ENCODE measurements at places on chromosomes 1 and 21.
A peak's percentile ranks its signal among the peaks of the same experiment; 100 is the strongest.

DNA sequence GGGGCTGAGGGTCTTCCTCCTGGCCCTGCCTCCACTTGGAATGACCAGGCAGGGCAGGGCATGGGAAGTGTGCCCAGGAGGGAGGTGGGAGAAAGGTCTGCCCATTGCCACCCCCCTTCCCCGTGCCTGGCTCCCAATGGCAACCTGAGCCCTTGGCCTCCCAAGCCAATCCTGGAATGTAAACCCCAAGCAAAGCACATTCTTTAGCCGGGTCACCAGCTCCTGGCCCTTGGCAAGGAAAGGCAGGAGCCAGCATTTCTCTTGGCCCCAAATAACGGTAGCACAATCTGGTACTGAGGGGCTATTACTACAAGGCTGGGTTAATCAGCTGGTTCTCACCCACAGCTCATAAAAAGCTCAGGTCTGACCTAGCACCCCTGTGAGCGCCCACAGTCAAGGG is 6.9 kb upstream of the NUAK2 start:
- DNase-seq: no peak

DNA sequence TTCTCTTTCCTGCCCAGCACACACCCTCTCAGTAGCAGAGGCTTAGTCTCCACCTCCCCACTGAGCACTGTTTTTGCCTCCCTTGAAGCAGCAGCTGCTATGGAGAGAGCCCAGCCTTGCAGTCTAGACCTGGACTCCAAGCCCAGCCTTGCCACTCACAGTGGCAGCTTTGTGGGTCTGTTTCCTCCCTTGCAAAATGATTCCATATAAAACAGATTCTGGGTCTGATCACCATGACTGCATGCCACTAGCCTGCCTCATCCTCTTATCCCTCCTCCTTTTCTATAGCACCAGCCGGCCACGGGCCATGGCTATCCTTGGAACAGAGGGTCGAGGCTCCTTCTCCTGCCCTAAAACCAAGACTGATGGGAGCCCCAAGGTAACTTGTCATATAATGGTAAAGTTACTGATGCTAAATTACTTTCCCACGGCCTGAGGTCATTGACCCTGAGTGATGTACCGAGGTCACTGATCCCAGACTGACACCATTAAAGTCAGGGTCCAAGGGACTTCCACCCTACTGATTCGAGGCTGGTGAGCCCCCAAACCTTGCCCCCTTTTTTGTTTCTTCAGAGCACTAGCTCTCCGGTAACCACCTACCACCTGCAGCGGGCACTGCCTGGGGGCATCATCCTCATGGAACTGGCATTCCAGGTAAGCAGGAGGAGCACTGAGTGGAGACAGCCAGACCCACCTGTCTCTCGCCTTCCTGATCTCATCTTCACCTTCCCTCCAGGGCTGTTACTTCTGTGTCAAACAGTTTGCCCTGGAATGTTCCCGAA is 7.9 kb downstream of the HYI start:
- DNase-seq: no peak

DNA sequence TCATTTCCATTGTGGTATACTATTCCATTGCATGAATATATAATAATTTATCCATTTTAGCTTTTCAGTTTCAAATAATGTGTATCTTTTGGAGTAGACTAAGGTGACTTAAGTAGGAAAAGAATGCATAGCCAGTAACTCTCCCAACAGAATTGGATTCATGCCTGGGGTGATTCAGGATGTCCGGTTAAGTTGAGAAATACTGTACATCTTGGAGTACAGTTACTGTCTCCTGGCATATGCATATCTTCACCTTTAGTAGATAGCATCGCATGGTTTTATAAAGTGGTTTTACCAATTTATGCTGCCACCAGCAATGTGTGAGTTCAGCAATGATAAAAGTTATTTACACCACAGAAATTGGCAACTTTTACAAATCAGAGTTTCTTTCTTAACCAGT is 18.6 kb upstream of the SLC6A9 start:
- DNase-seq: peak; percentile 76

GRCh38 chr1:83954166-83954823 is 44.6 kb downstream of the TTLL7 start:
- DNase-seq: no peak

DNA sequence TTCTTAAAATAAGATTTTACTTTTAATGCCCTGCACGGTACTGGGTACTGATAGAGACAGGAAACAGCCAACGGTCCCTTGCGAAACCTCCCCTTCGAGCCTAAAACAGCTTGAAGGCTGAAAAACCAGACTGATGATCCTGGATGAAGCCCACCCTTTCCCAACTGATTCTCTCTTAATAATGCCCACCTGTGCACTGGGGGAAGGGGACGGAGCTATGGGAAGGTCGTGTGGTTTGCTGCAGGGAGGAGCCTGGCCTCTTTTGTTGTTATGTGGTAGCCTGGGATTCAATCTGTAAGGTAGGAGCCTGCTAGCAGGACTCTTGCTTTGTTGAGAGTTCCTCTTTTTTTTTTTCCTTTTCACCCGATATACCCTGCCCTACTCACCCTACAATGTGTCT is 25.6 kb downstream of the SAMSN1 start:
- DNase-seq: no peak

DNA sequence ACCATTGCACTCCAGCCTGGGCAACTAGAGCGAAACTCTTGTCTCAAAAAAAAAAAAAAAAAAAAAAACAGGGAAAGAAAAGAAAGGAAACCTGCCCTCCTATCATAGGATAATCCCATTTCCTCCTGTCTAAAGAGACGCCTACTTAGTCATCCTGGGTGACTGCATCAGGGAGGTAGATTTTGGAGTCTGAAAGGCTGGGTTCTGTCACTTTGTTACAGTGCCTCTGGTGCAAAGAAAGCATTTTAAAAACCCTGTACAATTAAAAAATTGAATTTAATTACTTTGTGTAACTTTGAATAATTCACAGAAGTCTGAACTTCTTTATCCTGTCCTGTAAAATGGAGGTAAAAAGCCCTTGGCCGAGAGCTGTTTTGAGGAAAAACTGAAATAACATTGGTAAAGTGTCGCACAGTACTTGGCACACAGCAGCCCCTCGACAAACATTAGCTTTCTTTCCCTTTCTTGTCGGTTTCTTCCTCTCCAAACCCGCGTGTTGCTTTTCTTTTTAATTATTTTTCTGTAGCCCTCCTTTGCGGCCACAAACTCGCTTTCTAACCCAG is 657 bp upstream of the HDAC1 start:
- peak; percentile 70 for DNase-seq

DNA sequence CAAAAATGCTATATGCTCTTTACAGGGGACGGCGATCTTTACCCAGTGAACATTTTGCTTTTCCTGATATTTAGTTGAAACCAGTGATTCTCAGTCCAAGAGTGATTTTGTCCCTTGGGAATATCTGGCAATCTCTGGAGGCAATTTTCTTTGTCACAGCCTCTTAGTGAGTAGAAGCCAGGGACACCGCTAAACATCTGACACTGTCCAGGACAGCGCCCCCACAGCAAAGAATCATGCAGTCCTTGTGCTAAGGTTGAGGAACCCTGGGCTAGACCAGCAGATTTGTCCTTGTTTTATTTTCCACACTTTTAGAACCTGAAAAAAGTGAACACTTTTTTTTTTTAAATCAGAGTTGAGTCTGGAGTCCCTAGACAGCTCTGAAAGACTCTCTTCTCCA is 13.1 kb downstream of the EVA1C start:
- DNase-seq: no peak

GRCh38 chr1:22838965-22839364 is 128.3 kb downstream of the EPHB2 start:
- no peak for DNase-seq

GRCh38 chr21:21018821-21019220 is 20.6 kb downstream of the NCAM2 start:
- no peak for DNase-seq

DNA sequence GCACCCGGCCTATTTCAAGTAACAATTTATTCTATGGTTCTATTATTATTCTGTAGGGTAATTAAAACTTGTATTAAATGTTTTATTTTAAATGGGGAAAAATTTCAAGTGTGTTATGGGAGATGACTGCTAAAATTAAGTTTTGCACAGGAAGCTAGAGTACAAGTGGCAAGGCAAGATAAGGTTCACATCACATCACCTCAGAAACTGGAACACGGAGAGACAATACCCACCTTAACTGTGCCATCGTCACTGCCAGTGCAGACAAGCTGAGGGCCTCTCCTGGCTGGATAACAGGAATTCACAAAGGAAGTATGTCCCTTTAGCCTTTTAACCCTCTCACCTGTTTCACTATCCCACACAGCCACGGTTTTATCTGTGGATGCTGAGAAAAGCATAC is 7.6 kb downstream of the SNRNP40 start:
- DNase-seq: no peak

- DNase-seq: no peak
These were observed 31.0 kb downstream of the SETD4 start for GRCh38 chr21:36029309-36029708.

DNA sequence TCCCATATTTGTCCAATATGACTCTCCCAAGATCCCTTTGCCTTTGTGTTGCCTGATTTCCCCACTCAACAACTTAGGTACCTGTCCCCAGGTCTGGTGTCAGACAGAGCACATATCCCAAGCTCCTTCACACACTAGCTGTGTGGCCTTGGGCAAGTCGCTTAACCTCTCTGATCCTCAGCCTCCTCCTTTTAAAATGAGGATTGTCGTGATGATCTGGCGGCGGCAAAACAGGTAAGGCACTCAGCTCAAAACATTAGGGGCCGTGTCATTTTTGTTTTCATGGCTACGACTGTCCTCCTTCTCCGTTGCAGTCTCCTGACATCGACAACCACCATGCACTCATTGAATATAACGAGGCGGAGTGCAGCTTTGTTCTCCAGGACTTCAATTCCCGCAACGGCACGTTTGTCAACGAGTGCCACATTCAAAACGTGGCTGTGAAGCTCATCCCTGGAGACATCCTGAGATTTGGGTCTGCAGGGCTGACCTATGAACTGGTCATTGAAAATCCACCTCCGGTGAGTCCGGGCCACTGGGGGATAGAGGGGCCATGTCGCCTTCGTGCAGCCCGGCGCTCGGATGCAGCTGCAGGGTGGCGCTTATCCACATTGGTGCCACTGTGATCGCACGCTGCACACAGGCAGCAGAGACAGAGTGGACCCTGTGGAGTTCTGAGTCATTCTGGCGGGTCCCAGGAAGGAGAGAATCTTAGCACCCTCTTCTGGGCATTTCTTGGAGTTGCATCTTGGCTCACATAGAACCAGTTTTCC is 25.2 kb downstream of the FHAD1 start:
- DNase-seq: peak; percentile 61

DNA sequence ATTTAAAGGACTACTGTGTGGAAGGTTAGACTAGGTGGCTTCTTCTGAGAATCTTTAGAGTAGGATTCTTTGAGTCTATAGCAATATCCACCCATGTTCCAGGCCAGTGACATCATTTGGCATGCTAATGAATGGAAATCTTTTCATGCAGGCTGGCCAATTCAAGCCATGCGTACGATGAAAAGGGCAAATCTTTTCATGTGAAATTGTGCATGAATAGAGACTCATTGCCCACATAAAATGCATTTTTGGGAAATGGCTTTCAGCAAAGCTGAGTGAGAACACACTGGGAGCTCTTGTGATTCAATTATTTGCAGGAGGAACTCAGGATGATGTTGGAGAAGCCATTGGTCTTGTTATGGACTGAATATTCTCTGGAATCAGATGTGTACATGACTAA is 324.9 kb upstream of the DAB1 start:
- no peak for DNase-seq

GRCh38 chr21:29819675-29820326 is 120.0 kb downstream of the GRIK1 start:
- no peak for DNase-seq

GRCh38 chr1:174021591-174022079 is 522 bp downstream of the RC3H1 start:
- DNase-seq: no peak
